ENCODE measurements at places on chromosomes 5 and 9.

DNA sequence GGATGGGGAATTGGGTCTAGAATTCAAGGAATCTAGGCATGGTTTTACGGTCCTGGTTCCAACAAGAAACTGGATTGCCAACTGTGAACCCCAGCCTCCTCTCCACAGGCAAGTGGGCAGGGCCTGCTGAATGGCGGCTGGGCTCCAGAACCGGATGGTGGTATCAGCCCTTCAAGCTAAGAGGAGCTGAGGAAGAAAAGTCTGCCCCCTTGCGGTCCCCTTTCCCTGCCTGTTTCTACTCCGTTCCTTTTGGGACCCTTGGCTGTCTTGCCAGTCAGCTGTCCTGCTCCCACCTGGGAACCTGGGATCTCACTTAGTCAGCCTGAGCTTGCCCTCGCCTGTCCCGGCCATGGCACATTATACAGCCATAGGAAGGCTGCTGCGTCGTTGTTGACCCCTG lies 234.4 kb upstream of the DAPK1 start:
- no peaks in the 10 kb centered on the region for H3K36me3 ChIP-seq
- H3K4me1 ChIP-seq, result no peaks in the 10 kb centered on the region
- H3K27me3 ChIP-seq, result no peaks in the 10 kb centered on the region
- H3K27ac ChIP-seq, result no peak overlapping the region

DNA sequence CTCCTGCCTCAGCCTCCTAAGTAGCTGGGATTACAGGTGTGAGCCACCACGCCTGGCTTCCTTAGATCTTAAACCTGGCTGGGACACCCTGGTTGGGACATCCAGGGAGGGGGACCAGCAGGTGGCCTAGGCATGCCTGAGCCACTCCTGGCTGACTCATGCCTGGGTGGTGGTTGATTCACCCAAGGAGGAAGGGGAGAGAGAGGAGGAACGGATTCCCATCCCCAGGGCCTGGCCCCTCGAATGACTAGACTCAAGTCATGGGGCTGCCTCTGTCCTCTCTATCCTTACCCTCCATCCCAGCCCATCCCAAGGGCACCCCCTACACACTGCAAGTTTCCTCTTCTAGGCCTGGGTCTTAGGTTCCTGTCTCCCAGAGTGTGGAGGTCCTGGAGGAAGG lies 12.7 kb downstream of the EEIG1 start:
- no peak overlapping the region for H3K4me3 ChIP-seq
- peak; percentile 69 for DNase-seq
- H3K4me1 ChIP-seq, result peaks cover 88% of the 10 kb centered on the region
- no peaks in the 10 kb centered on the region for H3K36me3 ChIP-seq
- H3K27me3 ChIP-seq, result no peaks in the 10 kb centered on the region
- peak overlapping the region; percentile 99 for H3K27ac ChIP-seq

DNA sequence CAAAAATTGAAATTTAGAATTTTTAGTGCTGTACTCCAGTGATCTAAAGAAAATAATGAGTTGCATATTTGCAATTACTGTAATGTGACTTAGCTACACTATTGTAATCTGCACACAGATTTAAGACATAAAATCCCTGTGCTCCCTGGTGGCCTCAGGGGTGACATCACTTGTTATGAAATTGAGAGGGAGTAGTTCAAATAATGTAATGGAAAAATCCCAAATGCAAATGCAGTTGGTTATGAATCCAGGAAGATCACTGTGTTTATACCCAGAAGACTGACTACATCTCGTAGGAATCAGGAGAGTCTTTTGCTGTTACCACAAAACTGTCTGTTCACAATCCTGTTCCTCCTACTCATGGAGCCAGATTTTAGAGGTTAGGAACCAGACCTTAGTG lies 178.7 kb upstream of the FBXL17 start:
- no peak overlapping the region for H3K27ac ChIP-seq
- H3K4me3 ChIP-seq, result no peak overlapping the region
- DNase-seq, result peak; percentile 11
- H3K27me3 ChIP-seq, result no peaks in the 10 kb centered on the region
- H3K4me1 ChIP-seq, result no peaks in the 10 kb centered on the region
- no peaks in the 10 kb centered on the region for H3K36me3 ChIP-seq

DNA sequence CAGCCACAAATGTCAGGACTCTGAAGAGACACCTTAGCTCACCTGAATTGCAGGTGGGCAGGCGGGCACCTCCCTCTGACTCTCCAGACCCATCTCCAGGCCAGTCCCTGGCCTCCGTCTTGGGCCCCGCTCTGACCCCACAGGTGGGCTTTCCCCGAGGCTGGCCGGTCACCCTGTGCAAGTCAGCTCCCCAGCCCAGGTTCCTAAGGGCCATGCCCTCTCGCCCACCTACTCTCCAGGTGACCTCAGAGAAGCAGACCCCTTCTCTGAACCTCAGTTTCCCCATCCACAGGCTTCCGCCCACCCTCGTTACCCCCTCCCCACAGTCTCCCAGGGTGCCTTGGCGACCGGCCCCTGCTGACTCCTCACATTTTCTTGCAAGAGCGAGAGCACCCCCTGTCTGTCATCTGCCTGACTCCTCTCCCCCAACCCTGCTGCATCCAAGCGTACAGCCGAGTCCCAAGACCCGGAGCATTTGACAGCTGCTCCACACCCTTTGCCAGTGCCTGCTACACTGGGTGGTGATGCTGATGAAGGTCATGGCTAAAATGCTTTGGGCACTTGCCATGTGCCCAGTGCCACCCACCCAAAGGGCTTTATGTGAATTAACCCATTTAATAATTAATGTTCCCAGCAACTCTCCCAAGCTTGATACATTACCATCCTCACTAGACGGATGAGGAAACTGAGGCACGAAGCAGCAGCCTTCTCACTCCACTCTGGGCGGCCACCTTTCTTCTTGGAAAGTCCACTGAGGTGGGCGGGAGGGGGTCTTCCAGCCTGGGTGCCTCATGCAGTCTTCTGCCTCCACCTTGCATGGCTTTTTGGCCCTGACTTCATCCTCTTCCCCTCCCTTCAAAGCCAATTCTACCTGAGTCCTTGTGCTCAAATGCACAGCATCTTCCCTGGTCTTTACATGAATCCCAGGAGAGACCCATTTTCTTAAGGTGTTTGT lies 51.1 kb upstream of the ORM1 start:
- no peak overlapping the region for H3K27ac ChIP-seq
- H3K4me3 ChIP-seq, result no peak overlapping the region
- H3K4me1 ChIP-seq, result peaks cover 9% of the 10 kb centered on the region
- H3K27me3 ChIP-seq, result no peaks in the 10 kb centered on the region
- peaks cover 70% of the 10 kb centered on the region for H3K36me3 ChIP-seq
- peak; percentile 28 for DNase-seq

GRCh38 chr5:34914671-34915138 lies 599 bp downstream of the RAD1 start:
- H3K36me3 ChIP-seq, result peaks cover 17% of the 10 kb centered on the region
- DNase-seq, result peak; percentile 42
- peak overlapping the region; percentile 100 for H3K4me3 ChIP-seq
- no peaks in the 10 kb centered on the region for H3K27me3 ChIP-seq
- H3K27ac ChIP-seq, result peak overlapping the region; percentile 92
- peaks cover 11% of the 10 kb centered on the region for H3K4me1 ChIP-seq

GRCh38 chr5:2261004-2261703 lies 378.4 kb upstream of the IRX4 start:
- H3K36me3 ChIP-seq, result no peaks in the 10 kb centered on the region
- no peak overlapping the region for H3K27ac ChIP-seq
- H3K27me3 ChIP-seq, result no peaks in the 10 kb centered on the region
- no peak overlapping the region for H3K4me3 ChIP-seq
- no peaks in the 10 kb centered on the region for H3K4me1 ChIP-seq

- DNase-seq, result no peak
- no peak overlapping the region for H3K27ac ChIP-seq
- no peak overlapping the region for H3K4me3 ChIP-seq
Measured at GRCh38 chr9:70285981-70286598, 27.3 kb downstream of the SMC5 start.

DNA sequence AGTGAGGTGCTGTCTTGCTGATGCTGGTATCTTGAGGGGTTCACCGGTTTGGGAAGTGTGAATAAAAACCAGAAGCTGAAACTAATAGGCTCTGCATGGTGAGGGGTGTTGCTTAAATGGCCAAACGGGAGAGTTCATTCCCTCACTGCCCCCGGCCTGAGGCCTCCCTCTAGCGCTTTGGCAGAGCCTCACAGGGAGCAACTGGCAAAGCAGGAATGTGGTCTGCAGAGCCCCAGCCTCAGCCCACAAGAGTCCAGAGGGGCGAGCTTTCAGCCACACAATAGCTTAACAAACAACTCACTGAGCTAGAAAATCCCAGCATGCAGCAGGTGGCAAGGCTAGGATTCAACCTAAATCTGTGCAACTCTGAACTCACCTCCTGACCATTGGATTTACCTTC lies 234.8 kb downstream of the MED10 start:
- H3K4me3 ChIP-seq, result no peak overlapping the region
- DNase-seq, result no peak
- no peaks in the 10 kb centered on the region for H3K27me3 ChIP-seq
- H3K27ac ChIP-seq, result no peak overlapping the region

DNA sequence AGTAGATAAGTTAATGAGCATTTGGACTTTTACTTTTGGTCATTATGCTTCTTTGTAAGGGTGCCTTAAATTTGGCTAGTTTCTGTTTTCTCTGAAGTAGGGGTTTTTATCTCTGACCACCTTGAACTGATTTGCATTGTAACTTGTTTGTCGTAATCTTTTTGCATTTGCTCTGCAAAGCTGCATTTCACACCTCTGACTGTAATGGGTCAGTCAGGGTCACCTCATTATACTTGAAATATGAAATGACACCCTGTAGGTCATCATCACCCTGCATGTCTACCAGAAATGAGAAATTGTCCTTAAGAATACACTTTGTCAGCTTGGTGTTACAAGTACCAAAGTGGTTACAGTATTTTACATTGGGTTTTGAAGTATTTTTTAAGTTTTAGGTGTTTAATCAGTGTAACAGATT lies 74.0 kb downstream of the KCNN2 start:
- H3K4me3 ChIP-seq, result no peak overlapping the region
- H3K36me3 ChIP-seq, result no peaks in the 10 kb centered on the region
- H3K27me3 ChIP-seq, result no peaks in the 10 kb centered on the region
- H3K27ac ChIP-seq, result no peak overlapping the region
- no peak for DNase-seq
- H3K4me1 ChIP-seq, result no peaks in the 10 kb centered on the region

DNA sequence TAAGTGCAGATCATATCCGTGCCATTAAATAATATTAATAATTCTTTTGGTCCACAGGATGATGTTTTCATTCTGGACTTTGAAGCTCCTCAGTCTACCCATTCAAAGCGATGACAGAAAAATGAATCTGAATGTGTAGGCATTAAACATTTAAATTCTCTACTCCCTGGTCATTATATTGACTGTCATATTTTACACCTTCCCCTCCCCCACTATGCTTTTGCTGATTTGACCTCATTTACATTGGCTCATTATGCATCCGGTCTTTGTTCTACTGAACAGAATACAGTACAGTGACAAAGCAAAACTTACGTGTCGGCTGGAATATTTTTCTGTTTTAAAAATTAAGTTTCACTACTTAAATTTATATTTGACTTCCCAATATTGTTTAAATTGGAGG lies 289.7 kb upstream of the TMEM161B start:
- no peaks in the 10 kb centered on the region for H3K36me3 ChIP-seq
- H3K4me3 ChIP-seq, result no peak overlapping the region
- no peaks in the 10 kb centered on the region for H3K4me1 ChIP-seq
- DNase-seq, result no peak
